Activated CD8-positive, alpha-beta T cell treated with anti-CD3 and anti-CD28 coated beads, Interleukin-2, amount 10 ng/mL, durations not matched to agents 7 days and 5 days (primary cell): ENCODE measurements at places on chromosomes 3 and 15. TPM values are rescaled to one million over a fixed set of nuclear protein-coding genes. Genes with fewer than 3 reads are reported as not detected.

ATP13A5 gene
- not detected for total RNA-seq

PRICKLE2 gene
- total RNA-seq: not detected

LCMT2 gene
- total RNA-seq: 12.0 TPM

IL16 gene
- 243 TPM for total RNA-seq

ADGRG7 gene
- total RNA-seq: 26.5 TPM

HCLS1 gene
- total RNA-seq: 280 TPM

FGF12 gene
- not detected for total RNA-seq

CCDC54 gene
- total RNA-seq: not detected

TMEM207 gene
- total RNA-seq: not detected

C3orf85 gene
- total RNA-seq: not detected

CHMP2B gene
- total RNA-seq: 21.2 TPM

CHRFAM7A gene
- total RNA-seq: 2.3 TPM

SLITRK3 gene
- not detected for total RNA-seq

ANKRD34C gene
- total RNA-seq: not detected
